ENCODE measurements at places on chromosomes 7 and 10.

DNA sequence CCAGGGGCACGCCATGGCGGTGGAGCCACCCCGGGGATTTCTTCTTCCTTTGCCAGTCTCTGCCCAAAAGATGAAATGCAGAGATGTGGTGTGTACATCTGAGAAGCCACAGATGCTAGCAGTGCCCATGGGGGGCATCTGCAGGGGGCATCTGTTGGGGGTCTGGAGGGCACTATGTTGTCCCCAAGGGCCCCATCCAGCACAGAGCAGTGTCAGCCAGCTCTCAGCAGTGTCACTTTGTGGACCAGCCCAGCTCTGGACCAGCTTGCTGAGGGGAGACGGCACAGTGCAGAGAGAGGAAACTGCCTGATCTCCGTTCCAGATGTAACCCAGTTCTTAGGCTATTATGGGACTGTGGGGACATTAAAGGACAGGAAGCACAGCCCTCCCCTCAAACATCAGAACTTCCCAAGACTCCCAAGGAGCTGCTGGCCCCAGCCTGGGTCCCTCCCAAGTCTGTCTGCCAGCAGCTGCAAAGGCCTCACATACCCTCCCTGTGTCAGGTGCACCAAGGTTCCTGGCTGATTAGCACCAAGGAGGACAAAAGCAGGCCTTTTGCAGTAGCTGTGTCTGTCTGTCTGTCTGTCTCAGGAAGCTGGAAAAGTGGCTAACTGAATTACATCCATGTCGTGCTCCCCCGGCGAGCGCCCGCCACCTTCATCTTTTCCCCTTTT, 536.5 kb downstream of the PTPRN2 start:
- DNase-seq: no peak

DNA sequence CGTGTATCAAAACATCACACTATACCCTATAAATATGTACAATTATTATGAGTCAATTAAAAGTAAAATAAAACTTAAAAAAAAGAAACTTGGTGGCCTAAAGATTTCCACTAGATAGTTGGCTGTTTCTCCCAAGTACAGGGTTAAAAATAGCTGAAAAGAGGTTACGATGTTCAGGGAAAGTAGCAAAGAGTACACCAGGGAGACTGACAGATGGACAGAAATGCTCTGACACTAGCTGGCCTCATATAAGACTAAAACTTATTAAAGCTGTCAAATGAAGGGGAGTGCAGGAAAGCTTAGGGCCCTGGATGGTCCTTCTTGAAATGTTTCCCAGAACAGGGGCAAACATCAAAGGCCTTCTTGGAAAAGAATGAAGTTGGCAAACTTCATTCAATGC, 51.3 kb downstream of the TCAF1 start:
- no peak for DNase-seq

GRCh38 chr7:28177836-28178235, 2.8 kb downstream of the JAZF1 start:
- DNase-seq: no peak

- peak; percentile 86 for DNase-seq
Observed at GRCh38 chr7:116210345-116211005, at the start of gene TES. TES (plus strand) TSS chr7:116210539; CDS start chr7:116210708, 169 bp downstream.

DNA sequence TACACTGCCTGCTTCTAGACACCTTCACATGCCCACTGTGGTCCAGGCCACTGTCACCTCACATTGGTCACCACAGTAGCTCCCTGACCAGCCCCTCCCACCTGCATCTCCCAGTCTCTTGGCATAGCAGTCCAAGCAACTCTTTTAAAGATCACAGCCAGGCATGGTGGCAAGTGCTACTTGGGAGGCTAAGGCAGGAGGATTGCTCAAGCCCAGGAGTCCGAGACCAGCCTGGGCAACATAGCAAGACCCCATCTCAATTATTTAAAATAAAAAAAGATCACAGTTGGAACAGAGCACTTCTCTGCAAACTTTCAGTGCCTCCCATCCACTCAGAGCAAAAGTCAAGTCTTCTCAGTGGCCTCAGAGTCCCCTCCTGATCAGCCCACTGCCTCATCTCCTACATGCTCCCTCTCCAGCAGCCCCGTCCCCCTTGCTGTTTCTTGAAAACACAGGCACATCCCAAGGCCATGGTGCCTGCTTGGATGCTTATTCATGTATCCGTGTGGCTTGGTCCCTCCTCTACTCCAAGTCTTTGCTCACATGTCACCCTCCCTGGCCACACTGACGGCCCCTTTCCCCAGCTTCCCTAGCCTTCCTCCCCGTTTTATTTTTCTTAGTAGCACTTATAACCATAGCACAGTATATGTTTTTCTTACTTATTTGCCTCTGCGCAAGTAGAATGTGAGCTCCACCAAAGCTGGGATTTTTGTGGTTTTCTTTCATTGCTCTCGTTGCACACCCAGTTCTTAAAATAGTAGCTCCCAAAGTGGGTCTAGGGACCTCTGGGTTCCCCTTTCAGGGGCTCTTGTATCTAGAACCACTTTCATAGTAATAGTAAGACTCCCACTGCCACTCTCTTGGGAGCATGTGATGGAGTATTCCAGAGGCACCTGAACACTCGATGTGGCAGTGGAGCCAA, 19.5 kb downstream of the TSPAN15 start:
- no peak for DNase-seq

- DNase-seq: no peak
Observed at GRCh38 chr7:42471573-42472174, 234.7 kb upstream of the GLI3 start.

DNA sequence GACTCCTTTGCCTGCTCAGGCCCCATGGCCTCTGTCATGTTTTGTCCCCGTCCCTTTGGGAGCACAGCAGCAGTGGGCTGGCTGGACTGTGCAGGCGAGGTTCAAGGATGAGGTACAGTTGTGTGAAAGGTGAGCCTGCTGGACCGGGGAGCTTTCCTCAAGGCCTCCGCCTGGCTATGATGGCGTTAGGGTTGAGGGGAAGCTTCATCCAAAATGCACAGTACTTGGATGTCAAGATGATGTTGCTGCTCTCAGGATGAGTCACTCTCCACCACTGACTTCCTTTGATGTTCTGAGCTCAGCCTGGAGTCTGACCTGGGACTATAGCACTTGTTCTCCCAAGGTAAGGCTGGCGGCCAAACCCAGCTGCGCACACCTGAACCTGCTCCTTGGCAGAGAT, 152.7 kb upstream of the SHH start:
- peak; percentile 61 for DNase-seq

DNA sequence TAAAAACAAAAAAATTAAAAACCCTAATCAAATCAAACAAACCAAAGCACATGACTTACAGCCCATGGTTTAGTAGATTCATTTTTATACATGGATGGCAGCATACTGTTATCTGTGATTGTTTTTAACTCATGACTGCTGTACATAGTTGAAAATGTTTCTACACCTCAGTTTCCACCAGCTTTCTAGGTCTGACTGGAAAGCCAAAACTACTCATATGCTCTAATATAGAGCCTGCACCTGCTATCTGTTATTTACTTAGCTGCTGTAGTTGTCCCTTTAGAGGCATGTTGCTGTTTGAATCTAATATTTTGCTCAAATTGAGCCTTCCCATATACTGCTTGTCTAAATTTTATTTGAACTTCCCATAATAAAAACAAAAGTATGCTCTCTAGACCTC, 289.9 kb upstream of the LRRN3 start:
- no peak for DNase-seq

DNA sequence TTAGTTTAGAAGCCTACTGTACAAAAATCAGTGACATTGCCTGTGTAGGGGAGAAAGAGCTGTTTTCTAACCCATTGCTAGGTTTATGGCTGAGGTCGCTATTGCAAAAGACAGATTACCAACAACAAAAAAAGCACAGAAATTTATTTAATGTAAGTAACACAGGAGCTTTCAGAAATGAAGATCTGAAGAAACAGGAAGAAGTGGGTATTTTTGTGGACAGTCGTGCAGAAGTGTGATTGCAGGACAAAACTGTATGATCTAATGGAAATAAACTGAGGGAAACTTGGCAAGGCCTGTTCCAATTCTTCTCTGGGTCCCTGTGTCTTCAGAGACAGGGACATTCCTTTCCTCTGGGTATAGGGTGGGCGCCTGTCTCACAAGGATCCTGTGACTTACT, 87.4 kb downstream of the APBB1IP start:
- DNase-seq: peak; percentile 24

DNA sequence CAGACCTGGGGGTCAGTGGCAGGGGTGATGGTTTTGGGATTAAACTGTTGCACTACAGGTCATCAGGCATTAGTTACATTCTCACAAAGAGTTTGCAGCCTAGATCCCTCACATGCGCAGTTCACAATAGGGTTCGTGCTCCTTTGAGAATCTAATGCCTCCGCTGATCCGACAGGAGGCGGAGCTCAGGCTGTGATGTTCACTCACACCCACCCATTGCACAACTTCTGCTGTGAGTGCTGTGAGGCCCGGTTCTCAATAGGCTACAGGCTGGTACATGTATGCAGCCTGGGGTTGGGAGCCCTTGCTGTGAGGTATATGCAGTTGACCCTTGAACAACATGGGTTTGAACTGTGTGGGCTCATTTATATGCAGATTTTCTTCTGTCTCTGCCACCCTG, 416.4 kb downstream of the GFRA1 start:
- no peak for DNase-seq

All from activated CD8-positive, alpha-beta memory T cell treated with anti-CD3 and anti-CD28 coated beads for 24 hours (primary cell).